Anterior cingulate cortex (tissue), 58 donors: ENCODE measurements at places on chromosomes 5 and 9.

GRCh38 chr9:126144603-126145456 is 181.8 kb upstream of the MVB12B start:
- no peak for DNase-seq

- no peak for DNase-seq
Observed at GRCh38 chr9:33374190-33374589, 28.2 kb downstream of the AQP7 start.

- DNase-seq, result no peak
Observed at GRCh38 chr5:17381932-17382331, 116.1 kb upstream of the TAF11L2 start.

DNA sequence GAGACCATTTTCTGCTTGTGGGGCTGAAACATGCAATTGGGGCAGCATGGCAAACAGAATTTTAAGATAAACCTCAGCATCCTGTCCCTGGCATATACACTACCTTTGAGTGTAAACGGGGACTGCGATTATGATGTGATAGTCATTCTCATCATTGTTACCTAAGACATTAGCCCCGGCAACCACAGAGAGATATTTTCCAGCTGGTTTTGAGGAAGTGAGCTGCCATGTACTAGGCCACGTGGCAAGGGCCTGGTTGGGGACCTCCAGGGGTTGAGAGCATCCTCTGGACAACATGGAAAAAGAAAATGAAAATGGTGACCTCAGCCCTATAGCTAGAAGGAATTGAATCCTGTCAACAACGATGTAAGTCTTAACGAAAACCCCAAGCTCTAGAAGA is 623.6 kb upstream of the CDH18 start:
- DNase-seq, result no peak
